ENCODE measurements at places on chromosomes 7 and 10.

GRCh38 chr10:116719804-116720203, 22.6 kb downstream of the HSPA12A start:
- DNase-seq, result no peak

DNA sequence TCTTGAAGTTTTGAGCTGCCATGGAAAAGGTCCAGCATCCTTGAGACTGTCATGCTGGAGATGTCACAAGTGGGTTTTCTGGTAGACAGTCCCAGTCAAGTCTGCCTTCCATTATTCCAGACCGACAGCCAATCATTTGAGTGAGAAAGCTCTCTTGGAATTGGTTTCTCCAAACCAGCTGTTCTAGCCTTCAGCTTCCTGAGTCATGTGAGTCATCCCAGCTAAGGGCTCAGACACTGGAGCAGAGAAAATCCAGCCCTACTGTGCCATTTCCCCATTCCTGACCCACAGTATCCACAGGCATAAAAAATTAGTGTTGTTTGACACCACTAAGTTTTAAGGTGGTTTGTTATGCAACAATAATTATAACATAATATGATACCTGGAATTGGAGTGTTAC, 219.0 kb downstream of the ADRA2A start:
- no peak for DNase-seq

- no peak for DNase-seq
Measured at GRCh38 chr10:132455441-132455971, 58.5 kb downstream of the PWWP2B start.

GRCh38 chr10:130662775-130663174, 526.6 kb downstream of the GLRX3 start:
- no peak for DNase-seq

- no peak for DNase-seq
Measured at GRCh38 chr10:48983648-48984351, 44.2 kb upstream of the LRRC18 start.

DNA sequence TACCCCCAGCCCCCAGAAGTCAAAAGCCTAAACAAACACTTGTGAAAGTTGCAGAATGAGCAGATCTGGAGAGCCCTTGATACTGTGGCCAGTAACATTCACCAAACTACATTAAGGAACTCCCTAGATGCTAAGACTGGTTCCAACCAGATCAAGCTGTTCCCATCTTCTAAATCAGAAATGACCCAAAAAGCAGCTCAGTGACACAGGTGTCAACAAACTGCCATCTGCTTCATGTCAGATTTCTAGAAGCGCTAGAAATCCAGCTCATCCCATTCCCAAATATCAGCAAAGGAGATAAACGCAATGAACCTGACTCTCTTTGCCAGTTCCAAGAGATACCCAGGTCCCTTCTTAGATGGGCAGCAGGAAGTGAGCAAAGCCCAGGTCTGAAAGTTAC, 90.6 kb downstream of the GFRA1 start:
- no peak for DNase-seq

- DNase-seq, result no peak
Measured at GRCh38 chr10:47145290-47145934, 154.6 kb upstream of the GDF10 start.
